ENCODE measurements at places on chromosomes 3 and 15.

DNA sequence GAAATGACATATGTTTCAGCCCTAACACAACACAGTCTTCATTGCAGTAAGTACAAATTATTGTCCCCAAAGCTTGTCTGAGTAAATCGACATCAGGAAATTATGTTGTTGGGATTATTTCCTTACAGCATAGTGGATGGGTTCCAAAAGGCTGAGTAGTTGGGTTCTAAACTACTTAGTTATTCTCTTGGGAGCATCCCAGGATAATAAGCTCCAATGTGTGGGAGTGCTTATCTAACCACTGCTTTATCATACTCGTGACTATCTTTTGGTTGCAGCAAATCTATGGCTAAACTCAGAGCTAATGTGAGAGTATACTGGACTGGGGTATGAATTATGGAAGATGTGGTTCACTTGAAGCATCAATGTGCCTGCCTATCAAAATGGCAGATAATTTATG, 128.5 kb downstream of the RBMS3 start:
- DNase-seq, result no peak

GRCh38 chr3:80338366-80338765, 570.6 kb upstream of the ROBO1 start:
- DNase-seq, result no peak

DNA sequence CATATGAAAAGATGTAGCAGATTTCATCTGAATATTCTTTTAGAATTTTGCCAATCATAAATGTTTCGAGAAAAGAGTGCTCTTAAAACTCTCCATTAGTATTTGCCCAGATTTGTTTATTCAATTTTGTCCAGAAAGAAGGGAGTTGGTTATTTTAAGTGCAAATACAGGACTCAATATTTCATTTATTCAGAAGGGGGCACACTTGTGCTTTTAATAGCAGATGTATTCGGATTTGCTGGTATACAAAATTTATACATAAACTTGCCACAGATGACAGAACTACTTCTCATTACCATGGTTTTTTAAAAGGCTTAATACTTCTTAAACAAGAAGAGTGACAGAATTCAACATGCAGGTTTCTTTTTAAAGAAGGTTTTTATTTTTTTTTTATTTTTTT, 69.8 kb upstream of the GRM7 start:
- DNase-seq, result no peak

GRCh38 chr3:34676436-34676835, 878.0 kb downstream of the PDCD6IP start:
- DNase-seq, result no peak

DNA sequence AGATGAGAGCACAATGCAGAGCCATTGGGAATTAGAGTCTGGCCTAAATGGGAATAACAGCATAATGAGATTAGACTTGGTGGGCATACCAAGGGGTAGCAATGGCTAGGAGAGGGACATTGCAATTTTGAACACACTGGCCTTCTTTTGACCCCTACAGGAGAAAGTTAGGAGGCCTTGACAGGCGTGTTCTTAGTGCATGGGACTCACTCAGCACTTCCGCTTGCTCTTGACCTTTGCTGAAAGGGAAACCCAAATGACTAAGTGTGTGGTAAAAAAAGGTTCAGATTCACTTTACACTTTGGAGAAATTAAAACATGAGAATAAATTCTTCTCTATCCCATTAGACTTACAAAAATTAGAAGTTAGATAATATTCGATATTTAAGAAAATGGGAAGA, 317.4 kb downstream of the DIPK2A start:
- no peak for DNase-seq

- no peak for DNase-seq
Observed at GRCh38 chr3:140332131-140332530, 345.7 kb upstream of the TRIM42 start.

- no peak for DNase-seq
Observed at GRCh38 chr3:188978421-188979171, 193.2 kb upstream of the TPRG1 start.

DNA sequence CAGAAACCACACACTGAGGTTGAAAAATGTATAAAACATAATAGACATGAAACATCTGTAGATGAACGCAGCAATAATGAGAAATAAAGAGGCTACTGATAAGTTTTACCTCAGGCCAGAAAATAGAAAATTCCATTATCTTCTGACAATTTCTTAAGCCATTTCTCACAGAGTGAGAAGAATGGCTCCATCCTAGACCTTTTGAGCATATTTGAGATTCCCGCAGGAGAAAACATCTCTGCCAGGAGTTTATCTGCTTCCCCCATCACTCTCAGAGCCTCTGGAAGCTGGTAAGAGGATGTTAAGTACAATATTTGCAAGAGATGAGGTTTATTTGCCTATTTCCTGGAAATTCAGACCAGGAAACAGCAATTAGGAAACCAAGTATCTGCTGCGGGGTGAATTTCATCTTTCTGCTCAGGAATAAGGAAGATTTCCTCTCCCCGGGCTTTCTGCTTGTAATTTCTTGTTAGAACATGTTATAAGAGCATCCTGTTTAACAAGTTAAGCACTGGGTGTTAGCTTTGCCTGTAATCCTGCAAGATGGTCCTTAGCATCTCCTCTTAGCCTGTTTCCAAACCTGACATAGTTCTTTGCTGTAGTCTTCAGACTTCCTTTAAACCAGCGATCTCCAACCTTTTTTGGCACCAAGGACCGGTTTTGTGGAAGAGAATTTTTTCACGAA, 54.8 kb downstream of the ATP13A4 start:
- DNase-seq, result no peak

GRCh38 chr3:122794483-122794778, 438 bp upstream of the SLC49A4 start:
- DNase-seq, result no peak

GRCh38 chr15:74768099-74768770, 13.6 kb upstream of the CSK start:
- DNase-seq, result peak; percentile 22

- DNase-seq, result no peak
Observed at GRCh38 chr15:59039225-59039624, 51.8 kb downstream of the RNF111 start.

- no peak for DNase-seq
Observed at GRCh38 chr3:98567666-98568270, 25.6 kb downstream of the CPOX start.

GRCh38 chr3:45646051-45646585, 43.1 kb upstream of the SACM1L start:
- DNase-seq, result no peak

- DNase-seq, result no peak
Observed at GRCh38 chr15:70440416-70441138, 322.8 kb downstream of the UACA start.

DNA sequence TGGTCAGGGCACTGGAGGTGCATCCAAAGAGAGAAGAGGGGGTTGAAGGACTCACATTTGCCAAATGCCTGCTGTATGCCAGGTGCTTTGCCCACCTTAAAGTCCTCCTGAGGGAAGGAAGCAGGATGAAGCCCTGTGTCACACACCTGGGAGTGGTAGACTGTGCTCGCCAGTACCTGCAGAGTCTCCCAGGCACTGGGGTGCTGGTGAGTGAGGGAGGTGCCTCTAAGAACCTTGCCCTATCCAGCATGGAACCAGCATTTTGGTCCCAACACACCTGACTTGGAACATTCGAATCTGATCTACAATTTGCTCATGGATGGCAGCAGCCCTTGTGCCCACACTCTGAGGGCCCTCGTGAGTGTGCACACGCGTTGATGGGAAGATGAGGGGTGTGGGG, 76.7 kb downstream of the SEC22A start:
- no peak for DNase-seq

DNA sequence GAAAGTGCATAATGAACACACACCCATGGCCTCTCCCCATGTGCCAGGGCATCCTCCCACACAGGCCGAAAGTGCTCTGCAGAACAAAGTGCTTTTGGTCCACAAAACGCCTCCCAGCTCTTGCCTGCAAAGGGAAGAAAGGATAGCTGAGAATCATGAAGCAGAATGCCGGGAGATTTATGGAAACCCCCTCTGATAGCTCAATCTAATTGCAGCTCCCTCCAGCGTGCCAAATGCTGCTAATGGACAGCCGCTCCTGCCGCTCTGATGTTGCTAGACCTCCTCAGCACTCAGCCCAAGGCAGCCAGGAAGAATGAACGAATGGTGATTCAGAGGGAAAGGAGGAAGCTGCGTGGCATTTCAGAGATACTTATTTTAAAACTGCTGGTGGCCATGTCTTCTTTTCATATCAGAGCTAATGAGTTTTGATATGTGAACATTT, 145.3 kb downstream of the TJP1 start:
- DNase-seq, result no peak

GRCh38 chr3:17683542-17684207, 58.8 kb downstream of the TBC1D5 start:
- DNase-seq, result no peak

GRCh38 chr3:149941946-149942345, 28.7 kb downstream of the PFN2 start:
- DNase-seq, result no peak

GRCh38 chr3:23629181-23629894, 176.4 kb upstream of the UBE2E1 start:
- DNase-seq, result no peak

GRCh38 chr3:105304487-105304886, 62.2 kb upstream of the ALCAM start:
- no peak for DNase-seq

- no peak for DNase-seq
Observed at GRCh38 chr3:176739159-176739558, 458.1 kb downstream of the TBL1XR1 start.

DNA sequence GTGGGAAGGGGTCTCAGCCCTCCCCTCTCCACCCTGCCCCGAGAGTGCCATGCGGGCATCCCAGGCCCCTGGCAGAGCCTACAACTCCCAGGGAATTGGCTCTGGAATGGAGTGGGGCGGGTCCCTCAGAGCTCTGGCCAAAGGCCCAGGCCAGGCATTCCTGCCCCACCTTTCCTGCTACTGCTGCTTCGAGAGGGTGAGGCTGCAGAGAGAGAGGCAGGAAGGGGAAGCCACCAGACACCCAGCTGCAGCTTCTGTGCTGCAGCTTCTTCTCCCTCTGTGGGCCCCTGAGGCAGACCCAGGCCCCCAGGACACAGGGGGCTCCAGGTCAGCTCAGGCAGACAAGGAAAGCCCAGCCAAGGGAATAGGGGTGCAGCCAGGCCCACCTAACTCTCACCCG, 2.7 kb downstream of the ALS2CL start:
- no peak for DNase-seq

DNA sequence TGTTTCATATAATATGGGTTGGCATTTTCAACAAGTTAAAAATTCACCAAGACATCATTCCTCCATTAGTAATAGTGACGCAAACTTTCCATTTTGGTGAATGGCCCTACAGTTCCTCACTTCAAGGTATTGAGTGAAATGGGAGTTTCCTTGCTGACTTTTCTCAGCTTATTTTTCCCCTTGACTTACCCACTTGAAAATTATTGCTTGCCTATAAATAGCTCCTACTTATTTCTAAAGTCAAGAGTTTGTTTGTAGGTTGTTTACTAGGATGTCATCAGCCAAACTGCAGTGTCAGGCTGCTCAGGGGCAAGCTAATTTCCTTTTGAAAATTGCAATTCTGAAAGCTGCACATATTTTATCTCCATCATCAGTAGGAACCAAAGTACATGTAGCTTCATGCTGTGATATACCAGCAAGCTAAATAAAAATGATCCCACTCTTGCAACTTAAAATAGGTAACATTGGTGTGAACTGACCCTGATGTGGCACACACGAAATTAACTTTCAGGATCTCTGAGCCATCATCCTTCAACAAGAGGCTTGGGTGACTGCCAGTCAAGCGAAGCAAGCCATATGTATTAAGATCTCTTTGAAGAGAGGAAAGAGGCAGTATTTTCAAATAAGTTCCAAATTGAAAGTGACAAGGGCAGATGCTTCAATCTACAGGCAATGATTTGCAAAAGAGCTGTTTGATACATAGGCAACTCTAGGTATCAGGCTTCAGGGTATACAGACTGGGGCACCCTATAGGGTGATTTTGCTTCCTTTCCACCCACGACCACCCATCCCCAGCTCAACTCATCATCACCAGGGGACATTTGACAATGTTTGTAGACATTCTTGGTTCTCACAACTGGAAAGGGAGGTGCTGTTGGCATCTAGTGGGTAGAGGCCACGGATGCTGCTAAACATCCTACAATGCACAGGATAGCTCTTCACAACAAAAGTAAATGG, 66.8 kb upstream of the RASGRP1 start:
- no peak for DNase-seq

GRCh38 chr3:195151866-195152541, 119.0 kb downstream of the XXYLT1 start:
- DNase-seq, result peak; percentile 18

GRCh38 chr3:141610939-141611338, 124.1 kb downstream of the RASA2 start:
- no peak for DNase-seq

GRCh38 chr3:30354513-30354912, 251.9 kb upstream of the TGFBR2 start:
- no peak for DNase-seq

DNA sequence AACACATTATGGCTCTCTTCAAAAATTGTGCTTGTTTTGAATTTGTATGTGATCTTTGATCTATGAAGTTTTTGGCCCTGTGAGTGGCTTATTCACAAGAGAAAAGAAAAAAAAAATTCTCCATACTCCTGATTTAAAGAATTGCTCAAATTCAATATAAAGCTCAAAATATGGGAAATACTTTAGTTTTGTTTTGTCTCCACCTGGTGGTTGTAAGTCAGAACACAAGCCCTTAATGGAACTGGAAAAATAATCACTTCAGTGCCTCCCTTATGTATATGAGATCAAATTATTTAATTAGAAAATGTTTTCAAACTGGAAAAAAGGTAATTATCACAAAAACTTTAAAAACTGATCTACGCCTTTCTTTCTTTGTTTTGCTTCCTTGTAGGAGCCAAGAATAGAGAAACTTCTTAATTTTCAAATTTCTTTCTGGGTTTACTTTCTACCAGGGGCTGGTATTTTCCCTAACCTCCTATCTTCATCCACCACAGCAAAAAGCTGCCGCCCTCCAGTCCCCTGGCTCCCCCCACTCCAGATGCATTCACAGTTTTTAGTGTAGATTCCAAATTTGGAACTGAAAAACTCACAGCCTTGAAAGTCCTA, 50.6 kb downstream of the SERP1 start:
- no peak for DNase-seq

GRCh38 chr3:174218016-174218415, 641.1 kb upstream of the NAALADL2 start:
- DNase-seq, result no peak

GRCh38 chr3:160472344-160472743, 22.8 kb upstream of the TRIM59 start:
- no peak for DNase-seq

- DNase-seq, result no peak
Observed at GRCh38 chr15:66815318-66815717, 113.3 kb downstream of the SMAD6 start.

GRCh38 chr3:134126153-134126552, 96.4 kb upstream of the SLCO2A1 start:
- DNase-seq, result no peak

Measured in SW 1271 (cell line).